Aorta (tissue), 5 donors: ENCODE measurements at places on chromosomes 4 and X. TPM values are rescaled to one million over a fixed set of nuclear protein-coding genes. Genes with fewer than 3 reads are reported as not detected.

Gene PAGE2
- not detected for polyA plus RNA-seq

Gene CENPVL2
- polyA plus RNA-seq = not detected

Gene TKTL2
- not detected for polyA plus RNA-seq

Gene MAGEA2
- not detected for polyA plus RNA-seq

Gene HDAC6
- 28.0 TPM for polyA plus RNA-seq

Gene UGT2A1
- not detected for polyA plus RNA-seq

Gene EPGN
- not detected for polyA plus RNA-seq

Gene MED28
- polyA plus RNA-seq = 12.8 TPM

Gene HMX1
- not detected for polyA plus RNA-seq

Gene CPE
- polyA plus RNA-seq = 256 TPM

Gene L1CAM
- 1.0 TPM for polyA plus RNA-seq

Gene NDST3
- polyA plus RNA-seq = not detected

Gene MAGIX
- polyA plus RNA-seq = 4.9 TPM

Gene UNC5C
- 6.5 TPM for polyA plus RNA-seq

Gene GC
- polyA plus RNA-seq = not detected

Gene CD38
- 0.88 TPM for polyA plus RNA-seq

Gene PTPN13
- polyA plus RNA-seq = 1.4 TPM

Gene PITX2
- 0.31 TPM for polyA plus RNA-seq

Gene ADAM29
- not detected for polyA plus RNA-seq

Gene SYNPO2
- polyA plus RNA-seq = 85.9 TPM

Gene OTUD6A
- polyA plus RNA-seq = not detected

Gene ZAR1
- not detected for polyA plus RNA-seq

Gene PRSS12
- not detected for polyA plus RNA-seq

Gene ALAS2
- not detected for polyA plus RNA-seq

Gene MEPE
- not detected for polyA plus RNA-seq

Gene FAM133A
- 1.3 TPM for polyA plus RNA-seq

Gene TGIF2LX
- not detected for polyA plus RNA-seq

Gene SLITRK2
- polyA plus RNA-seq = under 0.01 TPM

Gene ERAS
- 0.69 TPM for polyA plus RNA-seq

Gene USP27X
- polyA plus RNA-seq = 2.1 TPM

Gene STAP1
- not detected for polyA plus RNA-seq
